Stomach (tissue), 19 donors: ENCODE measurements at places on chromosomes 4 and X. TPM values are rescaled to one million over a fixed set of nuclear protein-coding genes. Genes with fewer than 3 reads are reported as not detected.

DNAAF6 gene
- not detected for total RNA-seq

BANK1 gene
- not detected for total RNA-seq

HPGDS gene
- total RNA-seq, result 26.4 TPM

RAP1GDS1 gene
- total RNA-seq, result 20.0 TPM

GRCh38 chr4:128787509-128788311 is 21.8 kb upstream of the JADE1 start:
- no peaks in the 10 kb centered on the region for H3K36me3 ChIP-seq
- peak; percentile 35 for DNase-seq
- no peak overlapping the region for H3K4me3 ChIP-seq

- H3K4me3 ChIP-seq, result no peak overlapping the region
- no peak for DNase-seq
- H3K4me1 ChIP-seq, result peaks cover 33% of the 10 kb centered on the region
- H3K27me3 ChIP-seq, result no peaks in the 10 kb centered on the region
- no peaks in the 10 kb centered on the region for H3K36me3 ChIP-seq
Measured at GRCh38 chr4:147837435-147837834, 105.5 kb downstream of the ARHGAP10 start.

DNA sequence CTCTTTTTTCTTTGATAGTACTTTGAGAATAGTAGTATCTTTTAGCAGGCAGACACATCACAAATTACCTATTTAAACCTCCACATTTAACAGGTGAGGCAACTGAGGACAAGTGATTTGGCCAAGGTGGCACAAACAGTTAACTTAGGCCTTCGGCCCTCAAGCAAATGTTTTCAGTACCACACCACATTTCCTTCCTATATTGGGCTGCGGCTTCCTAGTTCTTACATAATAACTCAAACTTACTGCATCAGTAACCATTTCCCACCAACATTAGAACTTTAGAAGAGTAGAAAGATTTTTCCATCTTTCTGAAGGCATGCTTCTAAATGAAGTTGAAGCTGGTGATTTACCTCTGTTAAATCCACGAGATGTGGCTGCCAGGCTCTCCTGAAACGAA is 63.2 kb upstream of the SLC4A4 start:
- no peaks in the 10 kb centered on the region for H3K27me3 ChIP-seq
- H3K4me1 ChIP-seq, result peaks cover 17% of the 10 kb centered on the region
- no peak for DNase-seq
- no peak overlapping the region for H3K4me3 ChIP-seq
- H3K36me3 ChIP-seq, result no peaks in the 10 kb centered on the region

DNA sequence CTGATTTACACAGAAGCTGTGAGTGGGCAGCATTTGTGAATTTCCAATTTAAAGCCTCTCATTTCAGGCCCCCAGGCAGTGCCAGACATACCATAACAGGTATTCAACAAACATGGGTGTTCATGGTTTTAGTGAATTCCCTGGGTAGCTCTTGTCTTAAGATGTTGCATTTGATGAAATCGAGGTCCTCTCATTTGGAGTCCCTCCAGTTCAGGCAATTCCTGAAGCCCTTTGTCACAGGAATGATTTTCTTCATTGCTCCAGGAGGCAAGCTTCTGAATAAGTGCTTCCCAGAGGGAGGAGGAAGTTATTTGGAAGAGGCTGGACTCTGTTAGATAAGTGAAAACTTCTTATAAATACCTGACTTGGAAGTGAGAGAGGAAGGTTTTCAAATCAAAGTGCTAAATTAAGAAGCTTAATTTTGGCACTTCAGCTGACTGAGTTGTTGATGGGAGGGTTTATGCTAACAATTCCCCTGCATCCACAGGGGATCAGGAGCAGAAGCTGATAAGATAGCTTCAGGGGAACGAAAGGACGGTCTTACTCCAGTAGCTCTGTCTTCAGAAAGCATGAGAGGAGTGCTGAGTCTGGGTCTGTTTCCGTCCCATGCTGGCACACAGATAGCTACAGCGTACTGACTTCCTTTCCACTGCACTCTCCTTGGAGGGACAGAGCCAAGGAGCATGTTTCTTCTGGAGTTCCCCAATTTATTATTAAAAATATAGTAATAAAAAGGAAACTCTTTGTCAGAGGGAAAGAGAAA is 543.1 kb downstream of the GBA3 start:
- no peaks in the 10 kb centered on the region for H3K36me3 ChIP-seq
- no peaks in the 10 kb centered on the region for H3K4me1 ChIP-seq
- no peak overlapping the region for H3K27ac ChIP-seq
- peak; percentile 5 for DNase-seq

DNA sequence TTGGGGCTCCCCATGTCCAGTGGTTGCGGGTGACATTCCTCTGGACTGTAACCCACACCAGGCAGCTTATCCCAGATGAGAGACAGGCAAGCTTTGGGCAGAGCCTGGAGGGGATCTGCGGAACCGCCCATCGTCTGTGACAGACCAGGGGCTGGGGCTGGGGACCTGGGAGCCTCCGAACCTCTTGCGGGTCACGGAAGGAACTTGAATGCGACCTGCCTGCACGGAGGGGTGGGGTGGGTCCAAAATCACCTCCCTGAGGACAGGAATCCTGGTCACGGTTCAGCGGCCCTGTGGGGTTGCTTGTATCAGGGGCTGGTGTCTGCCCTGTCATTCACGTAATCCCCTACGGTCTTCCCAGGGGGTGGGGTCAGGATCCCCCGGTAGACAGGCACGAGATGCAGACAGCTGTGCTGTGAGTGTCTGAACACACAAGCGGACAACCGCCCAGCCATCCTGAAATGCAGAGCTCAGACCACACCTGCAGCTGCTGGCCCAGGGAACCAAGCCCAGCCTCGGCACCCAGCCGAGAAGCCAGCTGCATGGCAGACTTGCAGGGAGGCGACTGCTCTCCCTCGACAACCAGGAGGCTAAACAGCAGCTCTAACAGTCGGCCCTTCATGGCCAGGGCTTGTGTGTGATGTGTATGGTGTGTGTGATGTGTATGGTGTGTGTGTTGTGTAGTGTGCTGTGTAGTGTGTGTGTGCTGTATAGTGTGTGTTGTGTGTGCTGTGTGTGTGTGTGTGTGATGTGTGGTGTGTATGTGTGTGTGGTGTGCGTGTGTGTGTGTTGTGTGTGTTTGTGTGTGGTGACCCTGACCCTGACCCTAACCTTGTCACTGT is 105.9 kb upstream of the ADRA2C start:
- H3K4me1 ChIP-seq, result no peaks in the 10 kb centered on the region
- peaks cover 3% of the 10 kb centered on the region for H3K27me3 ChIP-seq
- peak; percentile 53 for DNase-seq
- no peaks in the 10 kb centered on the region for H3K36me3 ChIP-seq
- no peak overlapping the region for H3K27ac ChIP-seq

DNA sequence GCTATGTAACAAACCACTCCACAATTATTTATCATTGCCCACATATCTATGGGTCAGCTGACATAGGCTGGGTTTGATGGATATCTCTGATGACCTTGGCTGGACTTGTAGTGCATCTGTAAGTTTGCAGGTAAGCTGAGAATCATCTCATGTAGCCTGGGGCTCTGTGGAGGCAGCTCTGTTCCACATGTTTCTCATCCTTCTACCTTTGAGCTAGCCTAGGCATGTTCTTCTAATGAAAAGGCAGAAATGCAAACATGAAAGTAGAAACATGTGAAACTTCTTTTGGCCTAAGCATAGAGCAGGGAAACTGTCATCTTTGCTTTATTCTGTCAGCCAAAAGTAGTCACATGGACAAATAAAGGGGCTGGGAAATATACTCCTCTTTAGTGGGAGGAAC is 18.2 kb downstream of the MRPL1 start:
- H3K36me3 ChIP-seq, result no peaks in the 10 kb centered on the region
- no peak for DNase-seq

- H3K27ac ChIP-seq, result no peak overlapping the region
- peaks cover 11% of the 10 kb centered on the region for H3K4me1 ChIP-seq
- DNase-seq, result no peak
- H3K36me3 ChIP-seq, result no peaks in the 10 kb centered on the region
- H3K27me3 ChIP-seq, result no peaks in the 10 kb centered on the region
- no peak overlapping the region for H3K4me3 ChIP-seq
Measured at GRCh38 chr4:14857475-14857874, 144.8 kb upstream of the CPEB2 start.

- H3K4me1 ChIP-seq, result no peaks in the 10 kb centered on the region
- no peak overlapping the region for H3K4me3 ChIP-seq
Measured at GRCh38 chr4:109979920-109980717, 67.4 kb downstream of the EGF start.

DNA sequence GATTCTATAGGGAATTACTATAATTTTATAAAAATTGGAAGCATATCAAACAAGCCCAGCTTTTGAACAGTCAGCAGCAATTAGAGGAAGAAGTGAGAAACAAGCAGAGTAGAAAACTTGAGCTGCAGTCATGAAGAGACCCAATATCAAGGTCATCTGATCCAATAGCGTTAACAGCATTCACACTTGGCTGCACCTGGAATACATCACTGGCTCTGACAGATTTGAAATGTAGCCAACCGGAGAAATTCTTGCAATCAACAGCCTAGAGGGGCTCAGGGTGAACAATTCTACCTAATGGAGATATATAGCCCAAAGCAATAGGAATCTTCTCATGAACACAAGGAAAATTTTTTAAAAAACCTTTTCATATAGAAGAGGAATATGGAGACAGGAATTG is 13.6 kb downstream of the DDX53 start:
- H3K4me3 ChIP-seq, result no peak overlapping the region
- no peaks in the 10 kb centered on the region for H3K36me3 ChIP-seq
- no peak overlapping the region for H3K27ac ChIP-seq
- DNase-seq, result peak; percentile 1

DNA sequence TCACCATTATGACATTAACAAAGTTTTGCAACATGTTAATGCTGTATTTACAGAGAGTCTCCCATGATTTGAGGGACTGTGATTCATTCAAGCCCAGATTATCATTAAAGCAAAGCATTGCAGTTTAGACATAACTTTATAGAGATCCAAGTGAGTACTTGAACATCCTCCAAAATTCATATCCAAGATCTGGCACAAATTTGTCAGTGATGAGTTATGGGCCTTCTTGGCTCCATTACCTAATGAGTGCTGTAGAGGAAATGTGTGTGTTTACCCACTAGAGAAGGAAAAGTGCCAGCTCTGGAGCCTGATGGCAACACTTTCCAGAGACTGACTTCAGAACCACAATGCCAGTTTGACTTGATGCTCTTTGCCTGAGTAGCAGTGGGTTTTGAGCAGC is 432.3 kb downstream of the GALNTL6 start:
- no peaks in the 10 kb centered on the region for H3K36me3 ChIP-seq
- H3K27ac ChIP-seq, result no peak overlapping the region
- H3K27me3 ChIP-seq, result no peaks in the 10 kb centered on the region
- no peak overlapping the region for H3K4me3 ChIP-seq

- no peak overlapping the region for H3K27ac ChIP-seq
- H3K36me3 ChIP-seq, result no peaks in the 10 kb centered on the region
- no peaks in the 10 kb centered on the region for H3K4me1 ChIP-seq
- H3K4me3 ChIP-seq, result no peak overlapping the region
- no peak for DNase-seq
- no peaks in the 10 kb centered on the region for H3K27me3 ChIP-seq
Measured at GRCh38 chrX:11998944-11999343, 139.3 kb upstream of the FRMPD4 start.

DNA sequence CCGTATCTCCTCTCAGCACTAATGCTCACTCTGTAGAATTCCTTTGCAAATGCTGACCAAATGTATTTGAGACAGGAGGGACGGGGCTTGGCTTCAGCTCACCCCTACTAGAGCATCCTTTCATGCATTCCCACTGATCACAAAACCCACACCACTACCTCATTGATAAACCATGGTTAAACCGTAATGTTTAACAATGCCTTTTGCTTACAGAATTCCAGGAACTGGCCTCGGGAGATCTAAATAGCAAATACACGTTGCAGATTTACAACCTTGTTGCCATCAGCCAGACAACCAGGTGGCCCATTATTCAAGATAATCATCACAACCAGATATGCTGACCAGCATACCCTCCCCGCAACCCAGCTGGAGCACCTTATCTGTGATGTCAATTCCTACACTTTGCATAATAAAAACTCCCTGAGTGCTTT is 391.9 kb downstream of the KCTD8 start:
- no peaks in the 10 kb centered on the region for H3K27me3 ChIP-seq
- H3K27ac ChIP-seq, result no peak overlapping the region
- no peak overlapping the region for H3K4me3 ChIP-seq
- no peak for DNase-seq
- H3K4me1 ChIP-seq, result no peaks in the 10 kb centered on the region

DNA sequence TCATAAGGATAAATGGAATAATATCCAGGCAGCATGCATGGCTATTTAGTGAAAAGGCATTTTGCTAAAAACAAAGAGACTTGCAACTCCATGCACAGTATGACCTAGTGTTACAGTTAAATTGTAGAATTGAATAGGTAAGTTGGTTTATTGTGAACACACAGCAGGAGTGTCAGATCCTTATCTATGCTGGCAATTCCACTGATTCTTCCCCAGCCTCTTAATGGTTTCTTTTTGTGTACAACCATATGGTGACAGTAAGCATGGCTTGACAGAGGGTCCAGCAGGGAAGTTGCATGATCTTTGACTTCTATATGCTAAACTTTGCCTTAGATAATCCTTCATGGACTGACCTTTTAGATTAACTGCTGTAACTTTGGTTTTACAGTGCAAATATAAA is 936.6 kb upstream of the EPHA5 start:
- no peak overlapping the region for H3K4me3 ChIP-seq
- no peak overlapping the region for H3K27ac ChIP-seq
- DNase-seq, result no peak
- no peaks in the 10 kb centered on the region for H3K27me3 ChIP-seq

DNA sequence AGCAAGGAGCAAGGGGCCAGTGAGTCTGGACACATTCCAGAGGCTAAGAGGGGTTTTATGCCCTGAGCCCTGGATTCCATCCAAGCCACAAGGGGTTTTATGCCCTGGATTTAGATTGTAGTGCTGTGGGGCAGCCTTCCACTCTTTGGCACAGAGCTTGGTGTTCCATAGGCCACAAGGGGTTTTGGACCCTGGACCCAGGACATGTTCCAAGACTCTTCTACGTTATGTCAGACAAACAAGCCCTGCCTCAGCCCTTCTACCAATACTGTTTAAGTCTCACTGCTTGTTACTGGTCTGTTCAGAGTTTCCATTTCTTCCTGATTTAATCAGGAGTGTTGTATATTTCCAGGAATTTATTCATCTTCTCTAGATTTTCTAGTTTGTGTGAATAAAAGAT is 12.8 kb upstream of the SCARB2 start:
- H3K4me3 ChIP-seq, result no peak overlapping the region
- DNase-seq, result no peak
- no peaks in the 10 kb centered on the region for H3K36me3 ChIP-seq
- no peaks in the 10 kb centered on the region for H3K4me1 ChIP-seq

- no peaks in the 10 kb centered on the region for H3K36me3 ChIP-seq
- DNase-seq, result no peak
- no peak overlapping the region for H3K27ac ChIP-seq
- H3K27me3 ChIP-seq, result no peaks in the 10 kb centered on the region
- H3K4me3 ChIP-seq, result no peak overlapping the region
- H3K4me1 ChIP-seq, result no peaks in the 10 kb centered on the region
Measured at GRCh38 chr4:80576796-80577195, 241.3 kb downstream of the CFAP299 start.

DNA sequence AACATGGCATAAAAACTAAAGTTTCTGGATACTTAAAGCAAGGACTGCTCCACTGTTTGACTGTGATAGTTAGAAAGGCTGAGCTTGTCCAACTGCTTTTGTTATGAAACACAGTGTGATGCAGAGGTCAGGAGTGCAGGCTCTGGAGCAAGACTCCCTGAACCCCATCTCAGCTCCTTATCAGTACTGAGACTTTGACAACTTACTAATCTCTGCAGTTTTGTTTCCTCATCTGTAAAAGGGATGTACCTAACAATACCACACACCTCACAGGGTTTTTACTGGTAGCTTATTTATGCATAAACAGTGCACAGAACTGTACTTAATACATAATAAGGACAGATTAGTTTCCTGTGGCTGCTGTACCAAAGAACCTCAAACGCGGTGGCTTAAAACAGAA is 804.3 kb downstream of the FSTL5 start:
- no peaks in the 10 kb centered on the region for H3K27me3 ChIP-seq
- no peak overlapping the region for H3K4me3 ChIP-seq
- DNase-seq, result no peak
- no peak overlapping the region for H3K27ac ChIP-seq
- no peaks in the 10 kb centered on the region for H3K36me3 ChIP-seq
